ENCODE measurements at places on chromosomes 1 and 21.

DNA sequence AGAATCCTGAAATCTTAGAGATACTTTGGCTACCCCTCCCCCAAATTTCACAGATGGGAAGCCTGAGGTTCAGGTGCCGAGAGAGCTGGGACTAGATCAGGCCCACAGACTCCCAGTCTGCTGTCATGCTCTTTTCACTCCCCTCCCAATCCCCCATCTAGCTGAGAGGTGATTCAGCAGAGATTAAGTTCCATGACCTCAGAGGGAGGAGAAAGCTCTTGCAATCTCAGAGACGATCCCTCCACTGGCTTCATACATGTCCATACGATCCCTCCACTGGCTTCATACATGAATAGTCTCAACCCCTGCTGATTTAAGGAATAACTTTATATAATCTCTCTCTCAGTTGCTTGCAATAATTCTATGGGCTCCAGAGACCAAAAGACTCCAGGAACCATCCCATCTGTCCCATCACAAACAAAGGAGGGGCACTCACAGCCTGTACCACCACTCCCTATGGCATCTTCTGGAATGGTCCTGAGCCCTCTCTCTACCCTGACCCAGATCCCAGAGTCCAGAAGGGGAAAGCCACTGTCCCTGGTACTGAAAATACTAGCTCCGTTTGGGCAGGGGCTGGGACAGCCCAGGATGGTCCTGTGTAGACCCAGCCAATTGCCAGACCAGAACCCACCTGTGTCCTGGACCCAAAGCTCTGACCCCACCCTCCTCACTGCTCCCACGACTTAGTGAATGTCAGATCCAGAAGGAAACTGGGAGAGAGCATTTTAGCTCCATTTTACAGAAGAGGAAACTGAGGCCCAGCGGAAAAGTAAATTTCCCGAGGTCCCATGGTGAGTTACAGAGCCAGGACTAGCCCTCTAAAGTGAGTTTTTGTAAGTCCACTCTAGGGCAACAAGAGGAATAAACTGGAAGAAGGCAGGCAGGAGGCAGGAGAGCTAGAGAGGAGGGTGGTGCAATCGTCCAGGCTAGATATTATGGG is 27.1 kb downstream of the RIMS3 start:
- DNase-seq = no peak

GRCh38 chr1:64061430-64062104 is 141.9 kb upstream of the UBE2U start:
- DNase-seq = no peak

DNA sequence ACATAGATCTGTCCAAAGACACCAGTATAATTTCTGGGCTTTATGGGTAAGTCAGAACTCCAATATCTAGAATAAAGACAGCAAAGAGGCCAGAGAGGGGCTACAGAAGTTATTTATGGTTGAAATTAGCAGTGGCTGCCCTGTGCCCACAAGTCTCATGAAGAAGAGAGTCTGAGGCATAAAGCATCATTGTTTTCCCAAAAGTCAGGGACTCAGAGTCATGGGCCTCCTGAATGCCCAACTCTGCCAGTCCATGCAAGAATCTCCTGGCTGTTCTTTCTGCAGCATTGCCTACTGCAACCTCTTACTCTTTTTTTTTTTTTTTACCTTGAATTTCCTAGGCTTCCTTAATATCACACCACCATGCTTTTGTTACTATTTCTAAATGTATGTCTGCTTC is 49.6 kb downstream of the PLPP3 start:
- no peak for DNase-seq

- DNase-seq = no peak
Measured at GRCh38 chr1:53023546-53023945, 38.5 kb upstream of the PODN start.

- DNase-seq = no peak
Measured at GRCh38 chr1:4006676-4007374, 106.8 kb upstream of the C1orf174 start.

Data from suppressor macrophage treated with lipopolysaccharide for 1 hour (primary cell).